Cardiac atrium fibroblast (primary cell): ENCODE measurements at places on chromosomes 5 and 9. TPM values are rescaled to one million over a fixed set of nuclear protein-coding genes. Genes with fewer than 3 reads are reported as not detected.

PCDHGA2 gene
- 2.5 and 5.8 TPM in 2 replicates for total RNA-seq

PCDHA1 gene
- total RNA-seq: not detected in 2 replicates

GPR151 gene
- not detected in 2 replicates for total RNA-seq

DAPK1 gene
- total RNA-seq: 25.6 and 43.7 TPM in 2 replicates
